NCI-H345 (cell line): ENCODE measurements at places on chromosomes 3 and 15.
A peak's percentile ranks its signal among the peaks of the same experiment; 100 is the strongest.

GRCh38 chr3:18114894-18115293 is 310.2 kb downstream of the SATB1 start:
- DNase-seq: no peak

GRCh38 chr3:105139881-105140560 is 226.7 kb upstream of the ALCAM start:
- DNase-seq: no peak

DNA sequence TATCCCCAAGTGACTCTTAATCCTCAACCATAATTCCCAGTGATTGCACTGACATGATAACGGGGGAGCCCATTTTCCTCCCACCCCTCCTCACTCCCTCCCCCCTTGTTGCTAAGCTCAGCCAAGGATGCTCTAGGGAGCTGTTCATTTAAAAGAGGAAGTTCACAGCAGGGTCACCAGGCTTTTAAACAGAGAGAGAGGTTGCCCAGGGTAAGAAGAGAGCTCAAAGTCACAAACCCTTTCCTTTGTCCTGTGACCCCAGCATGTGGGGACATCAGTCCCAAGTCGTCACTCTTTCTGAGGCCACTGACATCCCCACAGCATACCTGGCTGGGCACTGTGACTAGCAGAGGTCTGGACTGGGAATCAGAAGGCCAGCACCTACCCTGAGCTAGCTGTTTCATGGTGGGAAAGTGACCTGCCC is 144.1 kb downstream of the RORA start:
- DNase-seq: peak; percentile 63

DNA sequence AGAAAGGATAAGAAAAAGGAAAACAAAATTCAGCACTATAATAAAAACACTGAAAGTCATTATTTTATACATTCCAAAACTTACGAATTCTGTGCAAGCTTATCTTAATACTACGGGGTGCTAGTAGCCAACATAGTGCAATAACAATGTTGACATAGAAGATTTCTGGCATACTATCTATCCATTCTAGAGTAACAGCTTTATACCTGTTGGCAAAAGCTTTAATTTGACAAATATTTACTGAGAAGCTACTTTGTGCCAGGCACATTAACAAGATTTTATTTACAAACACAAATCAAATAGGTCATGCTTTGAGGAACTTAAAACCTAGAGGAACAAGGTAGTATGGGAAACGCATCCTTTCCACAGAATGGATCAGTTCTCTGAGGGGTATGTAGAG is 1.1 kb downstream of the ACKR4 start:
- DNase-seq: no peak

DNA sequence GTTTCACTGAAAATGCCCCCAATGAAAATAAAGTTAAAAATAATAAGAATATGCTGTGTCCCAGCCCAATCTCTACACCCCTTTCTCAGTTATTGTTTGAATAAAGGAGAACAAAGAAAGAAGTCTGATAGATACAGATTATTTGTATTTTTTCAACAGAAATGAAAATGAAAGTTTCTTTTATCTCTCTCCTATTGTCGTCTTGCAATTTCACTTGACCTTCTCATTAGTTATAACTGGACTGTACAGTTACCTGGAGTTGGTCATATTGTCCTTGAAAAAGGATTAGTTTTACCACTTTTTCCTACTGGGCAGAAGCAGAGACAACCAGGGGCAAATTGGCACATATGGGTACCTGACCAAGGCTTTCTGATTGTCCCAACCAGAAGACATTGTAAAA is 440.0 kb downstream of the PDCD6IP start:
- DNase-seq: no peak

GRCh38 chr3:134641671-134642300 is 9.0 kb downstream of the KY start:
- no peak for DNase-seq

GRCh38 chr3:102226463-102226862 is 208.4 kb upstream of the ZPLD1 start:
- DNase-seq: no peak

DNA sequence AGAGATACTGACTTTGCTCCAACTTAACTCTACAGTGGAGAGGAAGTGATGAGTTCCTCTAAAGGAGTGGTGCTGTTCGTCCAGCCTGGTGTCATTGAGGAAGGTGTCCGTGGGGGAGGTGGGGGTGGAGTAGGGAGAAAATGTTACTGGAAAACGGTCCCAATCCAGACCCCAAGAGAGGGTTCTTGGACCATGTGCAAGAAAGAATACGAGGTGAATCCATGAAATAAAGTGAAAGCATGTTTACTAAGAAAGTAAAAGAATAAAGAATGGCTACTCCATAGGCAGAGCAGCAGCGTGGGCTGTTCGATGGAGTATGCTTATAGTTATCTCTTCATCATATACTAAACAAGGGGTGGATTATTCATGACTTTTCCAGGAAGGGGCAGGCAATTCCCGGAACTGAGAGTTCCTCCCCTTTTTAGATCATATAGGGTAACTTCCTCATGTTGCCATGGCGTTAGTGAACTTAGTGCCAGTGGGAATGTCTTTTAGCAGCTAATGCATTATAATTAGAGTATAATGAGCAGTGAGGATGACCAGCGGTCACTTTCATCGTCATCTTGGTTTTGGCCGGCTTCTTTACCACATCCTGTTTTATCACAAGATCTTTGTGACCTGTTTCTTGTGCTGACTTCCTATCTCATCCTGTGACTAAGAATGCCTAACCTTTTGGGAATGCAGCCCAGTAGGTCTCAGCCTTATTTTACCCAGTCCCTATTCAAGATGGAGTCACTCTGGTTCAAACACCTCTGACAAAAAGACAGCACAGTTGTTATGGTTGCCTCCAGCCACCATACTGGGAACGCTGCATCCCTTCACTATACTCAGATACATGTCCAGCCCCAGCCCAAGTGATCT is 38.6 kb downstream of the CLEC3B start:
- DNase-seq: no peak
